Vagina (tissue), 2 donors: ENCODE measurements at places on chromosomes 3 and 15. TPM values are rescaled to one million over a fixed set of nuclear protein-coding genes. Genes with fewer than 3 reads are reported as not detected.

DNA sequence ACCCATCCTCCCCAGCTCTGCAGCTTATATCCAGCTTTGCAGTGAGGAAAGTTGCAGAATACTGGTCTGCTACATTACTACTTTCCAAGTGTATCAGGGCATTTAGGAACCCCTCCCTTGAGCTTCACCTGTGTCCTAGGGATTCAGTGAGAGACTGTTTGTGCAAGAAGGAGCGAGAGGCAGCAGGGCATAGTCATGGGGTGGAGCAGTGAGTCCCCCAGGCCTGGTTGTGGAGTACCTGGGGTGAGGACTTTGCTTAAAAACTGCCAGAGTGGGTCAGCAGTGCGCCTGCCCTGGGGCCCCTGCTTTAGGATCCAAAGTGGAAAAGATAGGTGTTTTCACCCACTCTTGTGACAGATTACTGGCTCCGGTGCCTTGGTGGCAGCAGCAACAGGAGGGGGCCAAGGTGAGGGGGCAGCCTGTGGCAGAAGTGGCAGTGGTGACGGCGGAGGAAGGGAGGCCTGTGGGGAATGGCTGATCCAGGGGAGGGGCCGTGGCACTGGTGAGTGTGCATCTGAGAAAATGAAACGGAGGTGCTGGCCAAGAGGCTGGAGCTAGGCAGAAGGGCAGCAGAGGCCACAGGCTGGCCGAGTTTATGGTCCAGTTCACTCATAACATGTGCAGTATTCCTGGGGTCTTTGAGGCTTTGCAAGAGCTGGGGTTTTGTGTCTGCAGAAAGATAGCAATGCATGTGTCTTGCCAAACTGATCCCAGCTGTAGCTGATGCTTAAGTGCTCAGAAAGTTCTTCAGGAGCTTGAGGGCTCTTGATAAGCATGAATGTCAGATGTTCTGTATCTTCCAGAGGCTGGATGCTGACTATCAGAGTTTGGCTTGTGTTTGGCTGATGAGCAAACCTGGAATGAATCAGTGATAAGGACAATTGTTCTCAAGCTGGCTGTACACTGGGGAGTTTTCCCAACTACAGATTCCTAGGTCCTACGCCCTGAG lies 43.4 kb downstream of the GOLGA6A start:
- DNase-seq = no peak
- H3K4me3 ChIP-seq = no peak overlapping the region
- H3K4me1 ChIP-seq = peaks cover 26% of the 10 kb centered on the region
- H3K27ac ChIP-seq = peak overlapping the region; percentile 49
- no peaks in the 10 kb centered on the region for H3K27me3 ChIP-seq

- no peaks in the 10 kb centered on the region for H3K27me3 ChIP-seq
- no peak overlapping the region for H3K4me3 ChIP-seq
- H3K36me3 ChIP-seq = no peaks in the 10 kb centered on the region
- DNase-seq = no peak
- peaks cover 21% of the 10 kb centered on the region for H3K4me1 ChIP-seq
- no peak overlapping the region for H3K27ac ChIP-seq
Observed at GRCh38 chr3:71245971-71246880, 337.3 kb downstream of the FOXP1 start.

DNA sequence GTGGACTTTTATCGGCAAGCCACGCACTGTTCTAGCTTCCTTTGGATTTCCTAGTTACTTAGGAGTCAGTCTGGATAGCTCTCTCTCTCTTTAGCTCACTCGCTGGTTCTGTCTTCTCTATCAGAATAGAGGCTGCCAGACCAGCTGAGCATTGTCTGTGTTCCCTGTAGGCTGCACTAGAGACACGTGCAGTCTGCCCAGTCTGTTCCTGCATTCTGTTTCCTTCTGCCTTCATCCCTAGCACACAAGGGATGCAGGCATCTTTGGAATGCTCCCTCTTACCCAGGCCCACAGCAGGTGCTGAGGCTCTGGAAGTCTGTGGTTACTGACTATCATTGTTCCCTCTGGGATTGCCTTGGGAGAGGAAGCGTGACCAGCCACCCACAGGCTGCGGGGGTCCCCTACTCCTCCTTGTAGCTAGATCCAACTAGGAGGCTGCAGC lies 322.8 kb downstream of the ZNF621 start:
- no peaks in the 10 kb centered on the region for H3K4me1 ChIP-seq
- H3K4me3 ChIP-seq = no peak overlapping the region
- no peaks in the 10 kb centered on the region for H3K27me3 ChIP-seq
- no peaks in the 10 kb centered on the region for H3K36me3 ChIP-seq

DNA sequence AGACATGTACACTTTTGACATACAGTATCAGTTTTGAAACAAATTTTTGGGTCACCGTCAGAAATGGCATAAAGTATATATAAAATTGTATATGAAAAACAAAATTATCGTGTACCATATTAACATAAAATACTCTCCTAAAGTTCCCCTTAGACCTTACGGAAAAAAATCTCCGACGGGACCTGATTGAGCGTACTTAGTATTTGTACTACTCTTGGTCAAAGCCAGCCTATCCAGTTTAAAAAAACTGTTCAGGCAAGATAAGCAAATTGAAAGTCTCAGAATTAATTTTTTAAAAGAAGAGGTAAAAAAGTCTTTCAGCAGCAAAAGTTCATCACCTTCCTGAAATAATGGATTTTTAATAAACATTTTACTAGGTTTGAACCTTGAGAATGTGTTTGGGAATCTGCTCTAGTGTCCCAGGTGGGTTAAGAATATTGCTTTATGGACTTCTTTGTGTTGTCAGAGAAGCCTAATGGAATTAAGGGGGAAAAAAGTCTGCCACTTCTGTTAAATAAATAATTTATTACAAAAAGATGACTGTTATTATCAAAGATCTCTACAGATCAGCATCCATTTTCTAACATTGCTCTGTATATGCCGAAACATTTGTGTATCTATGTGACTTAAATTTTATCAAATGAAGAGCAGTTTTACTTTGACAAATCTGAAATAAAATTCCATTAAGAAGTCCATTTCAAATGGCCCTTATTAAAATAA lies 48.6 kb downstream of the ZBTB20 start:
- DNase-seq = no peak
- no peaks in the 10 kb centered on the region for H3K36me3 ChIP-seq
- H3K4me3 ChIP-seq = peak overlapping the region; percentile 37
- H3K4me1 ChIP-seq = peaks cover 29% of the 10 kb centered on the region
- H3K27me3 ChIP-seq = no peaks in the 10 kb centered on the region
- peak overlapping the region; percentile 66 for H3K27ac ChIP-seq

GRCh38 chr3:127067116-127067910 lies 84.4 kb downstream of the PLXNA1 start:
- H3K27ac ChIP-seq = no peak overlapping the region
- peaks cover 7% of the 10 kb centered on the region for H3K4me1 ChIP-seq
- H3K4me3 ChIP-seq = no peak overlapping the region
- H3K36me3 ChIP-seq = no peaks in the 10 kb centered on the region
- no peak for DNase-seq

DNA sequence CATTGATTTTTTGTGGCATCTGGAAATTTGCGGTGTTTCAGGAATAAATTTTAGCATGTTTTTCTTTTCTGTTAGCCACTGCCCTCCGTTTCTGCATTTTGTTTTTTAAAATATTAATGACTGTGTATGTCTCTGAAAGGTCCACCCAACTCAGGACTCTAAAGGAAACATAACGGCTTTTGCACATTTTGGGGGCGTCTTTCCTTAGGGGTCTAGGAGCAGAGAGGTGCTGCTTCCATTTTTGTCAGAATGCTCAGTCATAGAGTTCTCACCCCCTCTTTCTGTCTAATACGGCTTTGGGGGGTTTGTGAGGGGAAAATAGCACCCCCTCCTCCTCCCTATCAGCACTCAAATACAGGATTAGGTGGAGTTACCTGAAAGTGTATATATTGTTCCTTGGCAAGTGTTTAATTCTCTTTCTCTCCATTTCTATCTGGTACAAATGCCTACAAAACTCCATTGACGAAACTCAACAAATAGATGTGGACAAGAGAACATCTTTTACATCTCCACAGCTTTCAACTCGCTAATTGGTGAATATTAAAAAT lies 219.4 kb downstream of the MEIS2 start:
- peaks cover 20% of the 10 kb centered on the region for H3K4me1 ChIP-seq
- no peak overlapping the region for H3K27ac ChIP-seq
- no peaks in the 10 kb centered on the region for H3K27me3 ChIP-seq
- DNase-seq = no peak
- H3K4me3 ChIP-seq = no peak overlapping the region

Gene GOLGA8S
- total RNA-seq = not detected
